ENCODE measurements at places on chromosomes 5 and 9. TPM values are rescaled to one million over a fixed set of nuclear protein-coding genes. Genes with fewer than 3 reads are reported as not detected.
A peak's percentile ranks its signal among the peaks of the same experiment; 100 is the strongest.

DNA sequence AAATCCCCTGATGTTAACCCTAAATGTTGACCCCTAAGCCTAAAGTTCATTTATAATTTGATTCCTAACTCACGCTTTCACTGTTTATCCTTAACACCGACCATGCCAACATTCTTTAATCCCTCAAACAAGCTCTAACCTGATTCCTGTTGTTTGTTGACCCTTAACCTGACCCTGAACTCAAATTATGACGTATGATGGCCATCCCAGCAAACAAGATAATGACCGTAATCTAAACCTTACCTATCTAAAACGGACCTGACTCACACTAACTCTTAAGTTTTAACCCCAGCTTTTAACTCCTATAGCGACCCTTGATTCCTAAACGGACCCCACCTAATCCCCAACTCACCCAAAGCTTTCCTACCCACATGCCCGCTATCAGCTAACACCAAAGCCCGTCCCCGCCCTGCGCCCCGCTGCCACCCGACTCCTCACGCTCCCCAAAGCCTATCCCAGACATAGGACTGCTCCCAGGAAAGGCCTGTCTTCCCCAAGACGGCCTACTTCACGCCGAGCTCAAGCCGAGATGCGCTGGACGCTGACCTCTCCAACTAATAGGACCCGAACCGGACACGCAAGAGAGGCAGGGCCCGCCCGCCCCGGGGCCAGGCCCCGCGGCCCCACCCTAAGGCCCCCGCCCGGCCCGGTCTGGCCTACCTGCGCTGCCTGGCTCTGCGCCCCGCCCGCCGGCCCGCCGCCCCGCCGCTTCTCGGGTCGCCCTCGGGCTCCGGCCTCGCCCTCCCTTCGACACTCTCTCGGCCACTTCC, 395 bp downstream of the TLN1 start:
- peaks cover 35% of the 10 kb centered on the region for H3K4me1 ChIP-seq
- no peak overlapping the region for H3K27ac ChIP-seq
- no peak overlapping the region for H3K4me3 ChIP-seq
- H3K27me3 ChIP-seq, result peaks cover 8% of the 10 kb centered on the region

DNA sequence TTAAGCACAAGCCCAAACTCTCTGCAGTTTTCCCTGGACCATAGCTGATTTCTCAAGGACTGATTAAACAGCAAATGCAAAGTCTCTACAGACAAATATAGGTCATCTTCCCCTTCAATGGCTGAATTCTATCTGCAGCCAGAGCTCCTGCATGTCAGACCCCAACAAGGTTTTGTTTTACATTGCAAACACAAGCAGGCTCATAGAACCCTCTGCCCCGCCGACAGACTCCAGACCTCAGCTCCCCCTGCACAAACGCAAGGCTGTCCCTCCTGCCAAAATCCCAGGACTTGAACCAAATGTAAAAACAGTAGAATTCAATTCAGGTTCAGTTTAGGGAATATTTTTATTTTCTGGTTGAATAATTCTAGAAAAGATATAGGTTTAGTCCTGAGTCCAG, 526.7 kb upstream of the TRPC7 start:
- H3K36me3 ChIP-seq, result no peaks in the 10 kb centered on the region
- no peak for DNase-seq
- no peaks in the 10 kb centered on the region for H3K4me1 ChIP-seq

DNA sequence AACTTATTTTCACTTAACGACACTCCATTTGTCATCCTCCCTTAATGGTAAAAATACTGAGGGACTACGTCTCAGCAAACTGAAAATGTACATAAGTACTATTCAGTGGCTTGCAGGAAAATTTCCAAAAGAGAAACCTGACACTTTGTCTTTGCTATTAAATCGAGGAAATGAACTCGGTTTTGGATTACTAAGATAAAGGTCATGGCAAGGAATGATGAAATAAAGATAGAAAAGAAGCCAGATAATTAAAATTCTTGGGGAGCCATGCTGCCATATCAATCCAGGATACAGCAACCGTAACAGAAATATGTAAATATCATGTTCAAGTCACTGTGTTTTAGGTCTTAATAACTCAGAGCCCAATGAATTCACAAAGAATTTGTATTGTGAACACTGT, 647.8 kb downstream of the CDH9 start:
- no peak for DNase-seq
- H3K36me3 ChIP-seq, result no peaks in the 10 kb centered on the region
- no peak overlapping the region for H3K4me3 ChIP-seq

GRCh38 chr9:25224996-25225395, 453.2 kb downstream of the TUSC1 start:
- no peaks in the 10 kb centered on the region for H3K4me1 ChIP-seq
- peaks cover 1% of the 10 kb centered on the region for H3K27me3 ChIP-seq
- H3K4me3 ChIP-seq, result no peak overlapping the region
- no peaks in the 10 kb centered on the region for H3K36me3 ChIP-seq
- no peak for DNase-seq

GRCh38 chr9:135204177-135204576, 116.7 kb downstream of the OLFM1 start:
- H3K27ac ChIP-seq, result no peak overlapping the region
- no peak for DNase-seq
- H3K27me3 ChIP-seq, result peaks cover 8% of the 10 kb centered on the region
- no peak overlapping the region for H3K4me3 ChIP-seq

DNA sequence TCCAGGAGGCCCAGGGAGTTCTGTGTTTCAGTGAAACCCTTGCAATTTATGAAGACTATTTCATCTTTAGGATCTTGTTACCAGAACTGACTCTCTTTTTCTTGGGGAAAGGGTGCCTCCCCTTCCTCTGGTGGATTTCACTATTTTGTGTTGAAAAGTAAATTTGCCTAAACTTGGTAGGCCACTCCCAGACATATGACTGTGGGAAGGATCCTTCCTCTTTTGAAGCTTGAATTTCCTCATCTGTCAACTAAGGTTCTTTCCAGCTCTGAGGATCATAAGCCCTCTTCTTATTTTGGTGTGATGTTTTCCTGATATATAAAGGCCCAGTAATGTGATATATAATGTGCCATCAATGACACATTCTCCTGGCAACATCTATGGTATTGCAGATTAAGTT, 59.1 kb upstream of the ZFAND5 start:
- no peaks in the 10 kb centered on the region for H3K36me3 ChIP-seq
- H3K4me1 ChIP-seq, result peaks cover 28% of the 10 kb centered on the region
- H3K27me3 ChIP-seq, result no peaks in the 10 kb centered on the region
- H3K4me3 ChIP-seq, result no peak overlapping the region
- no peak for DNase-seq

GRCh38 chr5:38938424-38938823, 92.6 kb downstream of the OSMR start:
- peaks cover 33% of the 10 kb centered on the region for H3K36me3 ChIP-seq
- no peak overlapping the region for H3K4me3 ChIP-seq
- H3K27ac ChIP-seq, result peak overlapping the region; percentile 22

- no peak overlapping the region for H3K27ac ChIP-seq
- H3K4me1 ChIP-seq, result peaks cover 75% of the 10 kb centered on the region
- H3K4me3 ChIP-seq, result no peak overlapping the region
- peaks cover 32% of the 10 kb centered on the region for H3K36me3 ChIP-seq
- peaks cover 23% of the 10 kb centered on the region for H3K27me3 ChIP-seq
Measured at GRCh38 chr9:111940697-111941096, 44.1 kb downstream of the UGCG start.

DNA sequence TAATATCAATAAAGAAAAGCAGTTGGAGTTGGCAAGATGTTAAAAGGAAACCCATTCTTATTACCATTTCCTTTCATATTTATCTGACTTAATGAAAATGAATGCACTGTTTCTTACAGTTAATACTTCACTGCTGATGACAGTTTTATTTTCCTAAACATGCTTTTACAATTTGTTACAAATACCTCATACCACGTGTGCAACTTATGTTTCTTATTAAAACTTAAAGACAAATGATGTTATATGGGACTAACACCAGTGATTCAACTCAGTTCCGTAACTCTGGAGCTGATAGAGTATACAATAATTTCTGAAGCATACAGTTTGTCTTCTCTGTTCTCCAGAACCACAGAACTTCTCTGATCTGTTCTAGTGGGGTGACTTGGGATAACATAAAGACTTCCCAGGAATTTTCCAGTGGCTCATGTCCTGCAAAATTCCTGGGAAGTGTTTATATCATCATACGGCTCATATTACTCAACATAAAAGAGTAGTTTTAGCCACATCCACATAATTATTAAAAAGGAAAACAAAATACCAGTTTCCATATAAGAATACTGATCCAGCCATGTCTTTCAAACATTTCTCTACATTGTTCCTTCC, 1259.0 kb upstream of the C9orf72 start:
- H3K27ac ChIP-seq, result no peak overlapping the region
- no peaks in the 10 kb centered on the region for H3K27me3 ChIP-seq
- DNase-seq, result no peak
- no peaks in the 10 kb centered on the region for H3K4me1 ChIP-seq
- H3K36me3 ChIP-seq, result no peaks in the 10 kb centered on the region
- H3K4me3 ChIP-seq, result no peak overlapping the region

GRCh38 chr5:147844846-147845245, 13.4 kb upstream of the SPINK1 start:
- H3K27me3 ChIP-seq, result peaks cover 2% of the 10 kb centered on the region
- DNase-seq, result no peak
- H3K4me1 ChIP-seq, result no peaks in the 10 kb centered on the region
- no peaks in the 10 kb centered on the region for H3K36me3 ChIP-seq
- H3K27ac ChIP-seq, result no peak overlapping the region

GRCh38 chr5:174056064-174056847, 10.8 kb downstream of the NSG2 start:
- H3K4me3 ChIP-seq, result no peak overlapping the region
- DNase-seq, result no peak
- no peaks in the 10 kb centered on the region for H3K4me1 ChIP-seq
- no peaks in the 10 kb centered on the region for H3K27me3 ChIP-seq

DNA sequence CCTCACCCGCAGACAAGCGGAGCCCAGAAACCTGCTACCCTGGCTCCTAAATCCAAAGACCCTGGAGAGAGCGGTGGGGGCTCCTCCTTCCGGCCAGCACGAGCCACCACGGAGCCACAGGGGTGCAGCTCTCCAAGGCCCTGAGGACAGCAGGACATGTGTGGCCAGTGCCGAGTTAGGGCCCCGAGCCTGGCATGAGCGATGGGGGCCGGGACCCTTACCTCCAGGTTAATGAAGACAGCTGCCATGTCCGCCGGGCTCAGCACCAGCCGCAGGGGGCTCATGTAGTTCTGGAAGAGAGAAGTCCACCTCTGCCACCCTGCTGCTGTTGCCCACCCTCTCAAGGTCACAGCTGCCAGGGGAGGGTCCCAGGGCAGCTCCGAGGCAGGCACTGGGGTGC, 68.9 kb upstream of the SARDH start:
- DNase-seq, result no peak
- peaks cover 9% of the 10 kb centered on the region for H3K4me1 ChIP-seq
- H3K27me3 ChIP-seq, result peaks cover 2% of the 10 kb centered on the region
- no peaks in the 10 kb centered on the region for H3K36me3 ChIP-seq
- H3K27ac ChIP-seq, result no peak overlapping the region
- H3K4me3 ChIP-seq, result no peak overlapping the region

GRCh38 chr5:109907731-109908130, 218.0 kb downstream of the MAN2A1 start:
- H3K4me1 ChIP-seq, result peaks cover 24% of the 10 kb centered on the region
- H3K4me3 ChIP-seq, result no peak overlapping the region
- peak; percentile 22 for DNase-seq
- H3K27me3 ChIP-seq, result no peaks in the 10 kb centered on the region
- no peak overlapping the region for H3K27ac ChIP-seq

The WDR31 gene
- total RNA-seq, result 1.1 TPM

The UAP1L1 gene
- 10.8 TPM for total RNA-seq

The IPPK gene
- total RNA-seq, result 10.6 TPM

The STK32A gene
- 1.1 TPM for total RNA-seq

The SLC6A7 gene
- total RNA-seq, result not detected
